ENCODE measurements at places on chromosomes 1 and 21.

- no peak for DNase-seq
Observed at GRCh38 chr1:92901699-92902405, 59.4 kb downstream of the DIPK1A start.

- no peak for DNase-seq
Observed at GRCh38 chr1:23428136-23428905, 3.8 kb upstream of the TCEA3 start.

DNA sequence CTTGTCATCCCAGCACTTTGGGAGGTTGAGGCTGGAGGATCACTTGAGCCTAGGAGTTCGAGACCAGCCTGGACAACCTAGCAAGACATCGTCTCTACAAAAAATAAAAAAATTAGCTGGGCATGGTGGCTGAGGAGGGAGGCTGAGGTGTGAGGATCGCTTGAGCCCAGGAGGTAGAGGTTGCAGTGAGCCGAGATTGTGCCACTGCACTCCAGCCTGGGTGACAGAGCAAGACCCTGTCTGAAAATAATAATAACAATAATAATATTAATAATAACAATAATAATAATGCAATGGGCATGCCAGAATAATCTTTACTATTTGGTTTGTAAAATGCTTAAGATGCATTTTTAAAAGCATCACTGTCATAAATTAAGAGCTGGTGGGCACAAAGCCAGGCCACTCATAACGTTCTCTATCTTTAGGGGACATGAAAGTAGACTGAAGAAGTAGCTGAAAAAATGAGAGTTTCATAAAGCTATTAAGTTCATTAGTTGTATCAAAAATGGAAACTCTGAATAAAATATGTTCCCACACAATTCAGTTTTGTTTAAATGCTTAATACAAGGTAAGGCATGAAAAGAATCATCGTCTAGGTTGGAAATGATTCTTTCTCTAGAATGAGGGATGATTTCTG lies 51.6 kb upstream of the ITPKB start:
- no peak for DNase-seq

DNA sequence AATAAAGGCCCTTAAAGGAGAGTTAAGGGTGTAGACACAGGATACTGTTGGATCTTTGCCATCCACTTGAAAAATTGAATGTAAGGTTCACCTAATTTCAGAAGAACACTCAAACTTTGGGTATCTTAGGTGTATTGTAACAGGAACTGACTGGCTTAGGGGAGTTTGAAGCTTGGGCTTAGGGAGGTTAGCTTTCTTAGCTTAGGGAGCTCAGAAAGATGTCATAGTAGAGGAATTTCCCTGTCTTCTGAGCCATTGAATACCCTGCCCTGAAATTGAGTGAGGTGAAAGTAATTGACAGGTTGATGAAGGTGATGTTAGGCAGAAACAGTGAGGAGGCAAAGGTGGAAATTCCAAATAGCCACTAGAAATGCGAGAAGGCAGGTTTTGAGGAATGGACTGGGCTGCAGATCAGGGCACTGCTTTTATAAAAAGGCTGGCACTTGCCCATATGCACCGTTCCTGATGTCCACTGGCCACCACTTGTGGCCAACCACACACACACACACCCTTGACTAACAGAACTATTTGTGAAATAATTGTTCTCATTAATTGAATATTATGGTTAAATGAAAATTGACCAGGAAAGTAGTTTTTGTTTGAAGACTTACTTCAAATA lies 16.5 kb downstream of the BACH1 start:
- DNase-seq, result no peak

- DNase-seq, result no peak
Observed at GRCh38 chr1:71106658-71107322, 26.0 kb upstream of the ZRANB2 start.

DNA sequence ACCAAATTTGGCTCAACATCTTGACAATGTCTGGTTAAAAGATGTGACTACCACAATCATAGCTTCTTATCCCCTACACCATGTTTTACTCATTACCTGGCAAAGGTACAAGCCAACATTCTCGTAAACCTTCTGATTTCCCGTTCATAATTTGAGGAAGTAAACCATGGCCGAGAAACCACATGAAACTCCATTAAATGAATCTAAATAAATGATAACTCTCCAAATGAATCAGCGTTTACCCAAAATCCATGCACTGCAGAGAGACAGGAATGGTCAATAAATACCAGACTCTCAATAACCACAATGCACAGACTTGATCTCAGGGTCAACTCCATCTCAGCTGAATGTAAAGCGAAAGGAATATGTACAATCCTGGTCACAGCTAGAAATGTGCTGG lies 125.2 kb downstream of the TYW3 start:
- no peak for DNase-seq
